Activated T-helper 17 cell treated with anti-CD3 and anti-CD28 coated beads, Interleukin-2, amount 50 U/mL, for 72 hours (primary cell): ENCODE measurements at places on chromosomes 13 and 19.

DNA sequence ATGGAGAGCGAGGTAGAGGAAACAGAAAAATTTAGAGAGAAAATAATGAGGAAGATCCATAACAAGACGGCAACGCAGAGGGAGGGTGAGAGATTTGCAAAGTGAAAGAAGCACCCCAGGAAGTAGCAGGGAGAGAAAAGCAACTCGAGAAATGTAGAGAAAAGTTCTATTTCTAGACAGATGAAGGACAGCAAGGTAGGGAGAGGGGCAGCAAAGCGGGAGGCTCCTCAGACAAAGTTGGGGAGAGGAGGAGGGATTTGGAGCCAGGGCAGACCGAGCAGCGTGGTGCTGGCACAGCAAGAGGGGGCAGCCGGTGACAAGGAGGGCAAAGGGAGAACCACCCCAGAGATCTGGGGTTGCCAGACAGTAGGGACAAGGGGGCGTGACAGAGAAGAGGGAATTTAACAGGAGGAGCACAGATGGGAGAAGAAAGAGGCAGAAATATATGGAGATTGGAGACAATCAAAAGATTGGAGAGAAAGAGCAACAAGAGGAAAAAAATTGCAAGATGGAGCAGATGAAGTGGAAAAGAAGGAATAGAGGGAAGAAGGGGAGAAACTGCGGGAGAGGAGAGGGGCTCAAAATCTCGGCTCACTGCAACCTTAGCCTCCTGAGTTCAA is 989 bp downstream of the ZNF766 start:
- ATAC-seq, result no peak

- peak; percentile 70 for ATAC-seq
These were observed 9.4 kb downstream of the SIRT6 start for GRCh38 chr19:4172861-4173473.

DNA sequence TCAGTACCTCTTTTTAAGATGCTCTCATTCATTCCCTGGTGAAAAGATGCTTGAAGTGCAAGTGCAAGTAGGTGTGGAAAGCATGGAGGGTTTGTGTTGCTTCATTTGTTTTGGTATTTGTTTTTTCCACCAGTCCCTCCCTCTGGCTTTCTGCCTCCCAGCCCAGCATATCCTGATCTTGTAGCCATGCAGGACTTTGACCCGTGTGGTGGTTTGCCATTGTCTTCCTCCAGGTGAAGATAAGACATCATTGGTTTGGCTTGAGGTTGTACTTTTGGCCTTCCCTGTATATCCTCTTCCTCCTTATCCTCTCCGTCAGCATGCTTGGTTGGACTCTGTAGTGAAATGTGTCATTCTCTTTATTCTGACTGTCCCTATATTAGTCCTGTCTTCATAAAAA is 9.1 kb downstream of the SPINT2 start:
- no peak for ATAC-seq

- ATAC-seq, result no peak
These were observed 229.0 kb upstream of the IPO5 start for GRCh38 chr13:97724450-97724849.

GRCh38 chr19:33429891-33430673 is 56.6 kb downstream of the CEBPG start:
- peak; percentile 73 for ATAC-seq

GRCh38 chr13:102902789-102903347 is 57.0 kb downstream of the ERCC5 start:
- ATAC-seq, result no peak

DNA sequence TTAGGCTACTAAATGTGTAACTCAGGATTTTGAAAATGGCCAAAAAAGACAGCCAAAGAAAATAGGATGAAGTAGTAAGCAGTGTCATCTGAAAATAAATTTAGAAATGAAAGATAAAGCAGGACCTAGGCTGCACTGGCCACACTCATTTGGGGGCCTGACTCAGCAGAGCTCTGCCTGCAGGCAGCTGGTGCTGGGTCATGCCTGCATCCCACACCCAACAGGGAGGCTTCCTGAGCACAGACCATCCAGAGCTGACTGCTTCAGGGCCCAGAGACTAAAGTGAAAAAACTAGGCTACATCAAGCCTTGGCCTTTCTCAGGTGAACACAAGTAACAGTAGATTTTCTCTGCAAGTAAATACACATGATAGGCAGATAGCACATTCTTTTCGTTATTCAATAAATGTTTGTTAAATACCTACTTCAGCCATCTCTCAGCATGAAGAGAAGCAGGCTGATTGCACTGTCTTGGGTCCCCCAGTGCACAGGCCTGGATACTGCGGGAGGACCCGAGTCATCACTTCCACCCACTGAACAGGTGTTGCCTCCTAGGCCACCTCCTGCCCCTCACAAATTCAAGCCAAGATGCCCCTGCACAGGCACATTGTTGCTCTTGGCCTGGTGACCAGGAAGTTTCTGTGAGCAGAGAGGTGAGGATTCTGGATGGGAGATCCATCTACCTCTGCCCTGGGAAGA is 284.0 kb downstream of the OXGR1 start:
- no peak for ATAC-seq

- ATAC-seq, result no peak
These were observed 11.8 kb upstream of the LRCH1 start for GRCh38 chr13:46541210-46541609.

DNA sequence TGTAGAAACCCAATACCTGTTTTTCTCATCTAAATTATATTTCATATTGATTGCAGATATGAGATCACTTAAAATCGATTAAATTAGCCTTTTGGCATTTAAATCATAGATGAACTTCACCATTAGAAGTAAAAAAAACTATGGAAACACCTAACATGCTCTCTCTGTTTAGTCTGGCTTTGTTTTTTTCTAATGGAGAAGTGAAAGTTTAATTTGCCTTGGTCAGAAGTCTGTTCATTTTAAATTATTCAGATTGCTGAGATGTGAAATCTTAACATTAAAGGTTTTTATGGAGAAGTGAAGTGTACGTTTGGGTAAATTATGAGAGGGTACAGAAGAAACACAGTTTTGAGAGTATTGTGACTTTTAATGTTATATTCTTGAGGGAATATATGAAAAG is 6.7 kb downstream of the SUGT1 start:
- no peak for ATAC-seq

GRCh38 chr19:2167896-2168618 is 4.3 kb downstream of the DOT1L start:
- no peak for ATAC-seq

DNA sequence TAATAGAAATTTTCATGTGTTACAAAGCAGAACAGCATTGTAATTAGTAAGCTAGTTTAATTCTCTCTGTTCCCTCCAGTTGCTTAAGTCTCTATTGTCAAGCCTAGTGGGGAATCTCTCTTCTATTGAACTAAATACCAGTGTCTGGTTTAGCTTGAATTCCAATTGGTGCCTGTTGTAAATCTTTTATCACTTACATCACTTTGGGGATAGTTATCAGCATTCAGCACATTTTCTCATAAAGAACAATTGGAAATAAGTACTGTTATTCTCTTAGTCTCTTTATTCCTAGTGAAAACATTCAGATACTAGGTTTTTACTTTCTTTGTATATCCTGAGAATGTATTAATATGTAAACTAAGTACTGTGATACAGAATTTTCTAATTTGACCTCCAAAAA is 25.2 kb downstream of the IPO5 start:
- no peak for ATAC-seq

DNA sequence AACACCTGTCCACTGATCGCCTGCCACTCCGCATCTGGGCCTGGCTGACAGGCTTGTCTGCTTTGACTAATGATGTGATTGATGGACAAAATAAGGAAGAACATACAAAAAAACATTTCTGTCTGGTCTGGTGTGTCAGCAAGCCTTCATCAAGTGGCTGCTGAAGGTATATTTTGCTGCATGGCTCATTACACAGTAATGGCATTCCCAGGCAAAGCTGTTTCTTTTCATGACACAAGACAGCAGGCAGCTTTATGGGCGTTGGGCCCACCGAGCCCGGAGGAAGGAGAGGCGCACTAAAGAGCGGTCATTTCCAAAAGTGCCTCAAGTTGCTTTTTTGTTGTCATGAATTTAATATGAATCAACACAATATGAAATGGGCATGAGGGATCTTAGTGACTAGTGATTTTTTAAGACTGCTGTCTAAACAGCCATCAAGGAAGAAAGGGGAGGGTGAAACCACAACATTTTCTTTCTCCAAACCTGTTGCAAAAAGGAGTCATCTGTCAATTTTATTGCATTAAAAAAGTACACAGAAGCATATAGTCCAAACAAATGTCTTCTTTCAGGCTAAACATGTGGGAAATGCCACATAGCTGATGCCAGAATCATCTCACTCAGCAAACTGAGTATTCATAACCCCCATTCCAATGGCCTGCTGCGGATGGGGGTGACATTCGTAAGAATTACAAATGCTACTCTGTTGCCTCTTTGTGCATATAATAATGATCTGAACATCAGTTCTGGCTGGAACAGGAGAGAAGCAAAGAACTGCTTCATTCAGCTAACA is 476.6 kb downstream of the ZNF536 start:
- ATAC-seq, result no peak

DNA sequence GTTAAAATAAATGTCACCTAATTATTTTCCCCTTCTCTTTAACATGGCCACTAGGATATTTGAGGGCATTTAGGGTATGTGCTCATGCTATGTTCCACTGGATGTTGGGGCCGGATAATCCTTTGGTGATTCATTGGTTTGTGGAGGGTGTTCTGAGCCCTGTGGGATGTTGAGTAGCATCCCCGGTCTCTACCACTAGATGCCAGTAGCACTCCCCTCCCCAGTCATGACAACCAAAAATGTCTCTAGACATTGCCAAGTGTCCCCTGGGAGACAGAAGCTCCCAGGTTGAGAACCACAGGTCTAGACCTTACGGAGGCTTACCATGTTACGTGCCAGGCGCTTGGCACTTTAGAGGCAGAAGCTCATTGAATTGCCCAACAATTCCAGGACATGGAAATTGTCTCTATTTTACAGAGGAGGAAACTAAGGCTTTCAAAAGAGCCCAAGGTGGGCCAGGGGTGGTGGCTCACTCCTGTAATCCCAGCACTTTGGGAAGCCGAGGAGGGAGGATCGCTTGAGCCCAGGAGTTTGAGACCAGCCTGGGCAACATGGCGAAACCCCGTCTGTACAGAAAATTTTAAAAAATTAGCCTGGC is 14.1 kb downstream of the SHANK1 start:
- peak; percentile 45 for ATAC-seq

DNA sequence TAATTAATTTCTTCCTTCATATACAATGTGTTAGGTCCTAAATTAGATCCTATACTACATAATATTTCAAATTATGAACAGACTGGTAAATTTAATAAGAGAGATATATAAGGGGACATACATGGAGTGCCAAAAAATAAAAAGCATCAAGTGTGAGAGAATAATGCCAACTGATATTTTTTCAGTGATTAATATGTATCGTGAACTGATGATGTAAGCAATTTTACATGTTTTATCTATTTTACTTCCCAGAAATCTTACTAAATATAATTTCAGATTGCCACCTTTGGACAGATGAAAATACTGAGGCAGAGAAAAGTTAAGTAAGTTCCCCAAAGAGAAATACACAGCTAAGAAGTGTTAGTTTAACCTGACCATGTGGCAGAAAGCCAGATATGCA is 870.8 kb downstream of the SLITRK5 start:
- ATAC-seq, result no peak

DNA sequence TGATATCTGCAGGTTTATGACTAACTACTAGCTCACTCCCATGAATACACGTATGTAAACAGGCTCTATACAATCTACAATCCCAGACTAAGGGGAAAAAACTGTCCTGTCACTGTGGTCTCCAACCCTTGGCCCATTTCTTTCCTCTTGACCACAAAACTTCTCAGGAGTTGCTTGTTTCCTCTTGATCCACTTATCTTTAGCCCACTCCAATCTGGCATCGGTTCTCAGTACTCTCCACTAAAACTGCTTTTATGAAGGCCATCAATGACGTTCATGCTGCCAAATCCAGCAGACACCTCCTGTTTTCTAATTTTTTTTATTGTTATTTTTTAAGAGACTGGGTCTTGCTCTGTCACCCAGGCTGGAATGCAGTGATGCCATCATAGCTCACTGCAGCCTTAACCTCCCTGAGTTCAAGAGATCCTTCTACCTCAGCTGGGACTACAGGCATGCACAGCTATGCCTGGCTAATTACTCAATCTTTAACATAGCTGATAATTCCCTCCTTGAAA is 31.9 kb upstream of the USPL1 start:
- ATAC-seq, result no peak

- no peak for ATAC-seq
These were observed 13.3 kb downstream of the CCL25 start for GRCh38 chr19:8065875-8066261.

DNA sequence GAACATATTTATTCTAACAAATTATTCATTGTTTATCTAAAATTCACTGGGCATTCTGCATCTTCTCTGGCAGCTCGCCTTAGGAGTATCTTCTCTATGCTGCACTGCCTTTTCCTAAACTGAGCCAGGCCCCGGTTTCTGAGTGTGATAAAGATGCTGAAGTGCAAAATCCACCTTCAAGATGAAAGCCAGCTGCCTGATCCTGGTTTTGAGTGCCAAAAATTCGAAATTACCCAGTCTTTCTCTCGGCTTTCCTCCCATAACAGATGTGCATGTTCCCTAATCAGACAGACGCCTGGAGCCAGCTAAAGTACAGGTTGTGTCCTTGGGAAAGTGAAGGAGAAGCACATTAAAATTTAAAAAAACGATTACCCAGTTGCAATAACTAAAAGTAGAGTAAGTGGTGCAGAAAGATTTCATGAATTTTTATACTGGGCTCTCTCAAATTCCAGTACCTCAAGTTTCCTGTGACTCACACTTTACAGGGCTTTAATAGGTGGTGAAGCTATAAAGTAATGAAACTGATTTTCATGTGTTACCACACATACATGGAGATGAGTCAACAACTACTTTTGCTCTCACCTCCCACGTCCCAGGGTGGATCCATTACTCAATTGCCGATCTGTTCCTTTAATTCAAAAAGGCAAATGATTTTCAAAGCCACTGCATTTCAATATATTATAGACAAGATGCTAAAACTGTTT is 65.0 kb upstream of the GTF2F2 start:
- peak; percentile 100 for ATAC-seq

GRCh38 chr19:10566658-10567410 is 1.0 kb upstream of the KRI1 start:
- ATAC-seq, result peak; percentile 12

DNA sequence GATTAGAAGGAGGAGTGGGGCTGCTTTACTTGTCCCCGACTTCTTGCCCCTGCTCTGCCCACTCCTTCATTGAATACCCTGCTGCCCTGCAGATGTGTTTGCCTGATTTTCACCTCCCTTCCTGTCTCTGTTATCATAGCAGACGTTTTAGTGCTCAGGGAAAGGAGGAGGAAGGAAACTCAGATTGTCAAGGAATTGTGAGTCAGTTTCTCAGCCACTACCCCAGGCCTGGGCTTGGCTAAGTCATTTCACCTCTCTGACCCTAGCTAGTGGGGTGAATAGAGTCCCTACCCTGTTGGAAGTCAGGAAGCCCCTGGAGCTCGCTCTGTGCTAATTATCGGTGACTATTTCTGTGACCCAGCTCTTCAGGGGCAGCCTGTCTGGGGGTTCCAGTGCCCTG is 3.9 kb downstream of the BCKDHA start:
- no peak for ATAC-seq
